Hepatocyte (in vitro differentiated cells): ENCODE measurements at places on chromosomes 2 and 18. TPM values are rescaled to one million over a fixed set of nuclear protein-coding genes. Genes with fewer than 3 reads are reported as not detected.

- no peak for DNase-seq
Measured at GRCh38 chr2:105886687-105887086, 142.0 kb downstream of the NCK2 start.

GRCh38 chr2:220887876-220888275 is 684.2 kb downstream of the EPHA4 start:
- no peak for DNase-seq

GRCh38 chr2:179946810-179947615 is 60.1 kb downstream of the CWC22 start:
- DNase-seq: no peak

DNA sequence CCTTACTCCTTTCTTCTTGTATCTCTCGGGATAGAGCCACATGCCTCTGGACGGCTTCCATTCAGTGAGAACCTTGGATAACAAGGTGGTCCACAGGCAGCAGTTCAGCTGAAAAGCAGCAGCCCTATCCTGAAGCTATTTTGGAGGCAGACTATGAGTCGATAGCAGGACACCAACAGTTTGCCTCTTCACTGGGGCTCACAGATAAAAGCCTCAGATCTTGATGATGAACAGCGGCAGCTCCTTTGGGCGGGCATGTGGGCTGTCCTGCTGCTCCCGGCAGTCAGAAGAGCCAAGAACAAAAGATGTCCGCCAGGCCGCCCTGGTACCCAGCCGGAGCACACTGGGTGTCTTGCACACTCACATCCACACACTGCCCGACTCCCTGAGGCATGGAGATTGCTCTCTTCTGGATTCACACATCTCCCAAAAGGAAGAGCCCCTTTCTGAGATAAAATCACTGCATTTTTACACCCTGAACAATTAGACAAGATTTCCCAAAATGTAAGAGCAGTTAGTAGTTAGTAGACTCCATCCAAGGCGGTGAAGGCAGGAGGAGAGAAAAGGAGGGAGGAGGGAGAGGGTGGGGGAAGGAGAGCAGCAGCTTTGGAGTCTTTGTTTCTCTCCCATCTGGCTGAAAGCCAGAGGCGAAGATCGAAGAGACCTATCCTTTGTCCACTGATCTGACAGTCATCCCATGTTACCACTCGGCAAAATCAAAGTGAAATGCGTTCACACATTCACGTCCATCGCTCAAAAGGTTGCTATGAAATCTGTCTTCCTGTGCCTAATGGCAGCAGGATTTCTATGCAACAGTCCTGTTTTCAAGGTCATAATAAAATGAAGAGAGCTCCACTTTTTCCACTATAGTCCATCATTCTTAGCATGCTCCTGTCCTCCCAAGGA is 90.1 kb upstream of the KLF7 start:
- DNase-seq: no peak

DNA sequence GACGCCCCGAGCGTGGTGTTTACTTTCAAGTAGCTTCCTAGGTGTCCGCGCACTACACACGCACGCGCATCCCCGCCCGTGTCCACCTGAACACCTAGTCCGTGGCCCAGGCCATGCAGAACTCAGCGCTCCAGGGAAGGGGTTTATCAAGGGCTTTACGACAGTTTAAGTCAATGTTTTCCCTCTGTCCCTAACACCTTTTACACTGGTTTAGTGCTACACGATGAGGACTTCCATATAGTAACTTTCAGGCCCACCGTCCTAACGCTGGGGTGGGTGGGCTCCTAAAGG is 1.4 kb upstream of the BCL2 start:
- DNase-seq: no peak

GRCh38 chr18:39732918-39733317 is 2167.3 kb upstream of the CELF4 start:
- DNase-seq: no peak

- no peak for DNase-seq
Measured at GRCh38 chr2:241150660-241151530, 628 bp downstream of the PPP1R7 start.

Gene CETN1
- not detected in 2 replicates for total RNA-seq

DNA sequence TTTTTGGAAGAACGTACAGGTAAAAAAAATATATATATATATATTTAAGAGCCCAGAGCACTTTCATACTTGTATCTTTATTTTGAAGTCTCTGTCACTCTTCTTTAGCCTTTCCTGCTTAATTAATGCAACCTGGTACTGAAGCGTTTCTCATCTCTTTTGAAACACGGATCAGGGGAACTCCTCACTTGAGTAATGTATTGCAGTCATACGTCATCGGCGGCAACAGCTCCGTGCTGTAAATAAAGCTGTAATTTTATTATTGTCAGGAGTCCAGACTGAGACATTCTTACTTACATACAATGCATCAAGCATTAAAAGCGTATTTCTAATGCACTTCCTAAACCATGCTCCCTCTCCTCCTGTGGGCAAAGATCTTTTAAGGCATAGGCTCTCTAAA is 514.7 kb downstream of the SOX11 start:
- no peak for DNase-seq

GRCh38 chr2:4690913-4691312 is 987.5 kb downstream of the DCDC2C start:
- no peak for DNase-seq

Gene ANAPC1
- 29.9 and 44.3 TPM in 2 replicates for total RNA-seq

Gene TRIM54
- not detected in 2 replicates for total RNA-seq

Gene ARID5A
- 4.9 and 6.9 TPM in 2 replicates for total RNA-seq

- DNase-seq: no peak
Measured at GRCh38 chr2:29898999-29899398, 22.4 kb downstream of the ALK start.

Gene G6PC2
- total RNA-seq: not detected in 2 replicates

GRCh38 chr2:202883987-202884675 is 12.6 kb upstream of the ICA1L start:
- DNase-seq: no peak

Gene C2orf78
- total RNA-seq: not detected in 2 replicates

GRCh38 chr2:47657886-47658489 is 125.0 kb upstream of the MSH6 start:
- no peak for DNase-seq

DNA sequence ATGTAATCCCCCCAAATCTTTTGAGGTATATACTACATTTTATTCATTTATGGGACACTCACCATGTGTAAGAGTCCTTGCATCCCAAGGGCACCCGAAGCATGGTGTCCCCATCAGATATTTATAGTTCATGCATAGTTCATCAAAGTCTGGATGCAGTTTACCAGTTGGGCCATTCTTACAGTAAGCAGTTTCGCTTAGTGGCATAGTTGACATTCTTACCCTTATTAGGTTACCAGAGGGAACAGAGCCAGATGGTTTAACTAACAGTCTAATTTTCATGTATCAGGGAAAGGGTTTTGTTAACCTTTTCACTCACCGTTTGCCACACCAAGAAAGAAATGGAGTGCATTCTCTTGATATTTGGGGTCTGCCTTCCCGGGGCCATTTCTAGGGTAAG is 7.1 kb downstream of the ZNF407 start:
- no peak for DNase-seq

DNA sequence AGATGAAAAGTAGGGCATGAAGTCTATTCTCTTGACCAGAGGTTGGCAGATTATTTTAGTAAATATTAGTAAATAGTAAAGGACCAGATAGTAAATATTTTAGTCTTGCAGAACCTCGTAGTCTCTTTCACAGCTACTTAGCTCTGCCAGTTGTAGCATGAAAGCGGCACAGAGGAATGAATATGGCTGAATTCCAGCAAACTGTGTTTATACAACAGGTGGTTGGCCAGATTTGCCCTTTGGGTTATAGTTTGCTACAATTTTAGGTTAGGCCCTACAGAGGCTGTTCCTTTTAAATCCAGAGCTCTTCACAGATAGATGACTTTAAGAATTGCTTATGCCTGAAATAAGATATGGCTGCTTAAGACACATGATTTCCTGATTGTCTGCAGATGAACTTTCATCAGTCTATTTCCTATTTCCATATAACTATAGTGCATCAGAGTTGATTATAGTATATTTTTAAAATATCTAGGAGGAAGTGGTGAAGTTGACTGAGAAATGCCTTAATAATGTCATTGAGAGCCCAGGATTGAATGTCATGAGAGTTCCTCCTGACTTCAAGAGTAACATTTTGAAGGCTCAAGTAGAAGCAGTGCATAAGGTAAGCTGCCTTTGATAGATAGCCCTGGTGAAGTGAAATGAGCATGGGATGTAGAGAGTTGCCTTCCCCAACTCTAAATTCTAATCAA is 80.5 kb downstream of the TMEM185B start:
- no peak for DNase-seq

GRCh38 chr2:99404039-99404796 is 67.0 kb downstream of the EIF5B start:
- peak; percentile 10 for DNase-seq

Gene ABHD1
- 0.03 TPM in 1 of 2 replicates, not detected in the other for total RNA-seq

DNA sequence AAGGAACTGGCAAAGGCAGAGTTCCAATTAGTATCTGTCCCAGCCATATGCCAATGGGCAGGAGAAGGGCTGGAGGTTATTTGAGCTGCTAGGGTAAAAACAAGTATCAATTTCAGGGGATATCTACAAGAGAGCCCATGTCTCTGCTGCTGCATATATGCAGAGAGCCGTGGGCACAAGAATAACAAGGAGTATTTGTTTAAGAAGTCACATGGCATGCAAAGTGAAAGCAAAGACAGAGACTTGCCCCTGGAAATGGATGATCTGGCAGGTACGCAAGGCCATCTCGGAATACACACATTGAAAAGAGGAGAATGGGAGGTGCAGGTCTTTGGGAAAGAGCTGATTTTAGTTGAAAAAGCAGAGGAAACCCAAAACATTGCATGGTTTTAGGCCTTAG is 170.6 kb downstream of the EVA1A start:
- DNase-seq: no peak

Gene TRIP12
- total RNA-seq: 130 and 136 TPM in 2 replicates
